ENCODE measurements at places on chromosomes 5 and 9.

DNA sequence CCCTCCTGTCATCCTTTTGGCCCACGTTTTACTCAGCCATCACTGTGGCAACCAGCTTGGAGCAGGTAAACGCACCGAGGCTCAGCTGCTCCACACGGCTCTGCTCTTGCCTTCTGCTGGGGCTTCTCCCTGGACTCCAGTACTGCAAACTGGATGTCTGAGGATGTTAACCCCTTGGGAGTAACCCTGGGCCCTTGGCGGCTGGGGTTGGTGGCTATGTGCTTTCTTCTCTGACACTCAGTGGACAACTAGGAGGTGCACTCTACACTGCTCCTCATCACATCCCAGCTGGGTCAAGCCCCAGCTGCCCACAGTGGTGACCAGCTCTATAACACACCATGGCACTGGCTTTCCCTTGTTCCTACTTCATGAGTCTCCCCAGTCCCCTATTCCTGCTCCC lies 12.2 kb upstream of the CYSTM1 start:
- no peak for DNase-seq

- DNase-seq = no peak
These were observed 209.1 kb upstream of the TUT7 start for GRCh38 chr9:86563350-86563749.

GRCh38 chr5:44697025-44697424 lies 111.7 kb upstream of the MRPS30 start:
- DNase-seq = no peak

DNA sequence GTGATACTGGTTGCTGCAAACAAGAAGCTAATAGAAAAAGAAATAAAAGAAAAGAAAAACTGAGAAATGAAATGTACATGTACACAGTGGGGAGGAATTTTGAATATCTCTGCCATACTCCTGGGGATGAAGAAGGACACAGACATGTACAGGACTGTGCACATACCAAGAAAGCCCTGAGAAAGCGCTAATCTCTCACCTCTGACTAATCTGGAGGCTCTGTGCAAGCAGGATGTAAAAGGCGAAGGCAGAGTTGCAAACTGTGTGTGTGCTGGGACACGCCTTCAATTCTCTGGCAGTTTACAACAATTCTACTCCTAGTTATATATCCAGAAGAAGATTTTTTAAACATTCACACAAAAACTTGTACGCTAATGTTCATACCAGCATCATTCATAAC lies 211.4 kb downstream of the KIAA0825 start:
- no peak for DNase-seq

DNA sequence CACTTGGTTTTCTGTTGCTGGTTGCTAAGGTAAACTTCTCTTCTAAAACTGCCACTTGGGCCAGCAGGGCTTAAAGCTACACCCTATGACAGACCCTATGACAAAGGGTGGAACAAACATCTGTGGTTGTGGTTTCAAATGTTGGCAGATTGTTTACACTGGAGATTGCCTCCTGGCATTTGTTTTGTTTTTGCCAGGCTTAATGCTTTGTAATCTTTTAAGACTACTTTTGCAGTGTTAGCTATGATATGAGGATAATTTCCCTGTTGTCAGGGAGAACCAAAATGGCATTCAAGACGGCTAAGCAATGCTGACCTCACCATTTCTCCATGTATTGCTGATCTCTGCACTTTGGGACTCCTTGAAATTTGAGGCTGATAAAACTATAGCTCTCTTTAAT lies 50.3 kb downstream of the MAMDC2 start:
- DNase-seq = peak; percentile 65

DNA sequence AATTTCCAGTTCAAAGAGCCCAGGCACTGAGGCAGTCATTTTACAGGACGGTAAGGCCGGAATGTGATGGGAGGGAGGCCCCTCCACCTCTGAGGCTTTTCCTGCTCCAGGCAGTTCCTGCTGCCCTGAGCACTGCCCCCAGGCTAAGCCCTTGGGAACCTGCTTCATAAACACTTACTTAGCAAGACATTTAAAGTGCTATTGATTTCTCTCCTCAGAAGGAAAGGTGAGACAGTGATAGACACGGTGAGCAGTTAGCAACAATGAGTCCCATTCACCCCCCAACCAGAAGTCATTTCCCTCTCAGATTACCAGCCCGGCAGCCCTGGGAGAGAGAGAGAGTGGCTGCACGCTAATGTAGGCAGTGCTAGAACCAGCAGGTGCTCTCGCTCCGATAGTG lies 462.5 kb downstream of the SPOCK1 start:
- DNase-seq = peak; percentile 93

GRCh38 chr9:111038331-111039230 lies at the start of gene LPAR1:
TSS of gene LPAR1 (minus strand) at chr9:111038470. CDS start at chr9:110972117, 66,353 bp downstream.
- peak; percentile 45 for DNase-seq

GRCh38 chr9:110707419-110707818 lies 38.8 kb downstream of the MUSK start:
- peak; percentile 35 for DNase-seq

DNA sequence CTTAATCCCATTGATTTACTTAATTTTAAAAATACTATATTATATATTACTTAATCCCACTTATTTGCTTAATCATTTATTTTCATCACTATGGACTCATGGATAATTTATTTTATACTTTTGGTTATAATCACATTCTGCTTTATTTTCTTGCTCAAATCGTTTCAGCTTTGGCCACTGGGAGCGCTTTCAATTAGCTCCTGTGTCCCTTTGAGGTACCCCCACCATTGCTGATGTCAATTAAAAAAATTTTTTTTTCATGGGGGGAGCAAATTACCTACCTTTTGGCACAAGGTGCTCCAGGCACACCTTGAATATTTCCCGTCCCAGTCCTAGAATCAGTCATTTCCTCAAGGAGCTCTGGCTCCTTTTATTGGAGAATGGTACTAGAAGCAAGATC lies 1.4 kb upstream of the TRIO start:
- DNase-seq = no peak

DNA sequence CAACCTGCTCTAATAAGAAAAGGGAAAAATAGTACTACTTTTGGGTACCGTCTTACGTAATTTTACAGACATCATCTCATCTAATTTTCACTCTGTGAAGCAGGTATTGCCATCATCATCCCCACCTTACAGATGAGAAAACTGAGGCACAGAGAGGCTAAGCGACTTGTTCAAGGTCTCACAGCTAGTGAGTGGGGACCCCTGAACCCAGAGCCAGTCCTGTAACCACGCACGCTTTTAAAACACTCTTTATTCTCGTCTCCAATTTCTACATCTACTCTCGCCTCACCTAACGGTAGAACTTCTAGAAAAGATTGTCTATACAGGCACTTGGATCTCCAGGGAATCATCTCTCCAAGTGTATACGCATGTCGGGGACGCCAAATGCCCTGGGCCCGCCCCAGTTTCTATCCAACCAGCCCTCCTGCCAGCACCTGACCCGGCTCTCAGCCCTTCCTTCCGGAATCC lies 1.5 kb upstream of the TRAF1 start:
- DNase-seq = no peak

DNA sequence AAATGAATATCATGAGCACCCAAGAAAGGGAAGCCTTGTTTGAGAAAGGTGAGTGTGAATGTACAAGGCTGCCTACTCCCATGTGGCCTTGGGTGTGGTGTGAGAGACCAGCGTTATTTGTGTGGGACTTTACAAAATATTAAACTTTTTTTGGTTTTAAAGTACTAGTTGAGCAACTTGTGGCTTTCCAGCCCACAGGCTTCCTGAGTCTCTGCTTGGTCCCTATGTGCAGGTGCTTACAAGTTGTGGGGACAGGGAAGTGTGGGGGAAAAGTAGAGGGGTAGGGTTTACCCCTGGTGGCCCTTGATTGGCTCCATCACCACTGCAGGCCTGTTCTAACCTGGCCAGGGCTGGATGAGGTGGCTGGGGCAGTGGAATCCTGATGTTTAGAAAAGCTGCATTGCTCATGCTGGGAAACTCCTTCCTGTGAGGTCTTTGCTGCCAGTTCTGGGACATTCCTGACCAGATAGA lies 19.7 kb downstream of the PTTG1 start:
- DNase-seq = no peak

GRCh38 chr9:73073337-73074175 lies 78.1 kb upstream of the ANXA1 start:
- no peak for DNase-seq

GRCh38 chr5:83802686-83803085 lies 82.0 kb upstream of the HAPLN1 start:
- no peak for DNase-seq

DNA sequence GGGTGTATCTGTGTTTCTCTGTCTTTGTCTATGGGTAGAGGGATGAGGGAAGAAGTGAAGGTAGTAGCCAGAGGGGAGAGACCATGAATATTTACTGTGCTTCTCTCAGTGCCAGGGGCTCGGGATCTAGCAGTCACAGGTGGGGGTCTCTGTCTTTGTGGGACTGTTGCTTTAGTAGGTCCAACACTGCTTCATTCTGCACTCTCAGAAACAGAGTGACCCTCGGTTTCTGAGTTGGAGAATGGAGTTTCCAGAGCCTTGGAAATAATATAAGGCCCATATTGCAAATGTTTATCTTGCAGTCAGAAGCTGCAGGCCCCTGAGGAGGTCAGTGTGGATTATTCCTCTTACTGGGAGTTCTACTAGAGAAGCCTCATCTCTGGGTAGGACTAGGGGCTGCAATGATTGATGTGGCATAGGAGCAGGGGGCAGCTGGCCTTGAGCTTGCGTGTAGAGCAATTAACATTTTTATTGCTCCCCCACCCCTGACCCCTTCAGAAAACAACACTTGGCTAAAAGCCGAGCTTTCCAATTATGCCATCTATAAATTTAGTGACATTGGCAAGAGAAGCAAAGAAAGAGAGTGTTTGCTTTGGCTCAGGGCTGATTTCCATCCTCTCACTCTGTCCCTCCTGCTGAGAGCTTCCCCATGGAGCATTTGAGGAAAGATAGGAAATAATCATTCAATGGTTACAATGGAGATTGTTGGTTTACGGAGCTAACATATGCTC lies 55.0 kb upstream of the TRPC7 start:
- peak; percentile 79 for DNase-seq

GRCh38 chr5:133996683-133997252 lies 8.0 kb downstream of the VDAC1 start:
- peak; percentile 53 for DNase-seq

DNA sequence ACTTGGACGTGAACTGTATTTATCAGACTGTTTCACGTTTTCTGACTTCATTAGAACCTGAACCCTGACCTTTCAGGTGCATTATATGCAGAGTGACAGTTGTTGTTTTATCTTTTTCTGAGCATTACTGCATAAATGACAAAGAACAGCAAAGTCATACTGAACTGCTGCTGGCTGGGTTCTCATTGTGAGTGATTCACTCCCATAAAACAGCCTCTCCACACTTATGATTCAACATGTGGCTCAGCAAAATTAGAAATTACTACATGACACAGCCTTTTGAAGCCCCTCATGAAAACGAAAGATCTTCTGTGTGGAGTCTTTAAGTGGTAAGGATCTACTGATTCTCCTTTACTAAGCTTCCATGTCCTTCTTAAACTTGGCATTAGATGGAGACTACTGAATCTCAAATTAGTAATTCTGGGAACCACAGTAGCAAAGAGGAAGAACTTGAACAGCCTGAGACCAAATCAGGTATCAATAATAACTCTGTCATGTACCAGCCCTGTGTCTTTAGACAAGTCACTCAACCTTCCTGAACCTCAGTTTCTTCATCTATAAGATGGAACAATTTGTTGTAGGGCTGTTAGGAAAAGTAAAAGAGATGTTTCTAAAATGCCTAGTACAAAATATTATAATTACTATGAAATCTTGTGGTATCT lies 172.3 kb upstream of the GNA14 start:
- DNase-seq = peak; percentile 11

DNA sequence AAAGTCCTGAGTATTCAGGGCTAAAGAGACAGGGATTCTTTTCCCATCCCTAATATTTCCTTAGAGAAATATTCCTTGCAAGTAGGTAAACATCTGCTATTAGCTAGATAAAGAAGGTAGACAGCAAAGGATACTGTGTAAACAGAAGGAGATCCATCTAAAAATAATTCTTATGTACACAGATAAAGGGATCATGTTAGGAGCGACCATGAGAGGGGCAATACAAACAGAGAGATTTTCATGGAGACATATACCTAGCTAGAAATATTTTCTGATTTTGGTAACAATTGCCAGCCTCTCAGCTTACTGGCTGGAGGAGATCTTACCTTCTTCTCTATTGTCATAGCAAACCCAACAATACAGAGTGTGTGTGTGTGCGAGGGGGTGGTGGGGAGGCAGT lies 184.6 kb upstream of the DMAC1 start:
- DNase-seq = peak; percentile 57

- no peak for DNase-seq
These were observed 164.1 kb downstream of the CFAP90 start for GRCh38 chr5:7686794-7687193.

DNA sequence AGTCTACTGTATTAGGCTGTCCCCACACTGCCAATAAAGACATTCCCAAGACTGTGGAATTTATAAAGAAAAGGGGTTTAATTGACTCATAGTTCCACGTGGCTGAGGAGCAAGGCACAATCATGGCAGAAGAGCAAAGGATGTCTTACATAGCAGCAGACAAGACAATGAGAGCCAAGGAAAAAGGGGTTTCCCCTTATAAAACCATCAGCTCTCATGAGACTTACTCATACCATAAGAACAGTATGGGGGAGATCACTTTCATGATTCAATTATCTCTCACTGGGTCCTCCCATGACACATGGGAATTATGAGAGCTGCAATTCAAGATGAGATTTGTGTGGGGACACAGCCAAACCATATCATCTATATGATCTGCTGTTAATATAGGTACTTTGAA lies 14.8 kb upstream of the FSTL4 start:
- no peak for DNase-seq

DNA sequence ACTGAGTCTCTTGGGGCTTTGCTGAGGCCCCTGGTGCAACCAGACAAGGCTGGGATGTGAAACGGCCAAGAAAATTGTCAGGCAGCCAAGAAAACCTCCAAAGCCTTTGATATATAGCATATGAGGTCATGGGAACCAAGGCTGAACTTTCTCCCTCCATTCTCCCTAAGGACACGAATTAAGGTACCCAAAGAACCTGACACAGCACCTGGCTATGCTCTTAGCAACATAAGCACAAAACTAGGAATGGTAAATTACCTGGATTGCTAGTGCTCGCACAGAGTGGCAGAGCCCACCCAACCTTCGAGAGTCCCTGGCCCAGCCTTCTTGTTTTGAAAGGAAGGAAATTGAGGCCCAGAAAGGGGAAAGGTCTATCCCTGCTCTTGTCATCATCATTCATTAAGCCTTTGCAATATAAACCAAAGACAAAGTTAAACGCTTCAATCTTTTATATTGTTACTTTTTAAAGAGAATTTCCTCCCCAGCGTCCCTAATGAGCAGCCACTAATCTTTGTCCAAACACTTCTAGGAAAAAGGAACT lies 220.0 kb upstream of the NR4A3 start:
- peak; percentile 90 for DNase-seq

DNA sequence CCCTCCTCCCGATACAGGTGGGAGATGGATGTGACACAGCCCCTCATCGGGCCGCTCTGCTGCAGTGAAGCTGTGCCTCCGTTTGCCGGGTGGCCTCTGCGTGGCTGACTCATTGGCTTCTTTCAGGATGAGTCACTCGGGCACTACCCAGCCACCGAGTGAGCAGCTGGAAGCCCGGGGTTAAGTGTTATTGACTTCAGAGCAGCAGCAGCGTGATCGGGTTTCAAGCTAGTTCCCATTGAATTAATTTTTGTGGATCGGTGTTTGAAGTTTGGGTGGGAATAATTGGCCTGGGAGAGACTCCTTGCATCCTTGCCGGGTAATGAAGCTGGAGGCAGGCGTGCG lies 266.4 kb upstream of the IRX4 start:
- peak; percentile 4 for DNase-seq

GRCh38 chr5:111063709-111064322 lies 7.7 kb upstream of the TSLP start:
- DNase-seq = peak; percentile 66
